ENCODE measurements at places on chromosomes 13 and 19. TPM values are rescaled to one million over a fixed set of nuclear protein-coding genes. Genes with fewer than 3 reads are reported as not detected.

Gene KLK8
- not detected for total RNA-seq

Gene ZIK1
- total RNA-seq: 5.3 TPM

Gene TSHZ3
- total RNA-seq: 0.85 TPM

Gene APOC1
- total RNA-seq: 2.9 TPM

Gene CBARP
- 1.1 TPM for total RNA-seq

Data from activated CD4-positive, alpha-beta T cell treated with anti-CD3 and anti-CD28 coated beads for 36 hours (primary cell).